ENCODE measurements at places on chromosomes 4 and X.

GRCh38 chrX:136731207-136731782, 49.4 kb downstream of the ARHGEF6 start:
- DNase-seq, result no peak

GRCh38 chrX:121356850-121357171, 309.4 kb downstream of the GLUD2 start:
- no peak for DNase-seq

GRCh38 chr4:39770969-39771724, 73.2 kb downstream of the UBE2K start:
- no peak for DNase-seq

- DNase-seq, result no peak
These were observed 33.7 kb downstream of the RBM47 start for GRCh38 chr4:40595981-40596380.

GRCh38 chr4:184472614-184473498, 1.5 kb downstream of the IRF2 start:
- DNase-seq, result no peak

DNA sequence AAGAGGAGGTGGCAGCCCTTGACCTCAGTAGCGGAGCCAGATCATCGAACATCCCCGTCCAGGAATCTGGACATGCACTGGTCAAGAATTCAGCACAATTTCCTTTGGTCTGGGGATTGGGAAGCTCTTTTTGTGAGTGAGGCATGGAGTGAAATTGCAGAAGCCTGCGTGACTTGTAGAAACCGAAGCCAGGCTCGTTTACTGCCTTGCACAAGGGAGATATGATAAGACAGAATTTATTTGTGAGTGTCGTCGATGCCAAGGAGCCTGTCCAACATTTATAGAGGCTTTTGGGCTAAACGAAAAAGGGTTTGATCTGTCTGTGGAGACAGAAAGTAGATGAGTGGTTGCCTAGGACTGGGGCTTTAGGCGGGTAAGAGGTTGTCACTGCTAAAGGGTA, 50.6 kb downstream of the TBL1X start:
- no peak for DNase-seq

DNA sequence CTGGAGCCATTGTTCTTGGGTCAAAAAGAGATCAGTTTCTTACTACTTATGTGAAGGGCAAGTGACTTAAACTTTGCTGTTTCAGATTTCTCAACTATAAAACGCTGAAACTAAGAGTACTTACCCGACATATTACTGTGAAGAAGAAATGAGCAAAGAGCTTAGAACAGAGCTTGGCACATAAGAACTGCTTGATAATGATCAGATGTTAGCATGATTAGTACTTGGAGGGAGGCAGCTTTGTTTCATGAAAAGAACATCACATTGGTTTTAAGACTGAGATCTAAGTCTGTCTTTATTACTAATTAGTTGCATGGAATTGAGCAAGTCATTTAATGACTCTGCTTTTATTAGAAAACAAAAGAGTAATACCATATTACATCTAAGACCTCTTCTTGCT, 169.1 kb downstream of the ARHGAP24 start:
- DNase-seq, result no peak

DNA sequence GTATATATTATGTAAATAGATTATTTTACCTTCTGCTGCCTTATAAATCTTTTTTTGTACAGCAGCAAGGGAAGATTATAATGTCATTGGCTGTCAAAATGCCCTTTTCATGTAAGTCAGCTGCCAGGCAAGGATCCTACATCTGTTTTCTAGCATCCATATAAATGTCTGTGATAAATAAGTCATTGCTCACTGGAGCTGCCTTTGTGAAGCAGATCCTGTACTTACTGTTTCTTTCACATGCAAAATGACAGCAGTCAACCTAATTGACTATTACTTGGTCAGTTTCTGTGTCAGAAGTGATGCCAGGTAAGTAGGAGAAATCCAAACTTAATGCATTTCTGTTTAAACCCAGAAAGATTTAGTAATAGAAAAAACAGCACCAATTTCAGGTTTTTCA, 620.7 kb downstream of the RPA4 start:
- DNase-seq, result no peak
